ENCODE measurements at places on chromosomes 16 and 17.

GRCh38 chr16:31439519-31439918 lies 3.1 kb downstream of the ZNF843 start:
- DNase-seq = no peak

DNA sequence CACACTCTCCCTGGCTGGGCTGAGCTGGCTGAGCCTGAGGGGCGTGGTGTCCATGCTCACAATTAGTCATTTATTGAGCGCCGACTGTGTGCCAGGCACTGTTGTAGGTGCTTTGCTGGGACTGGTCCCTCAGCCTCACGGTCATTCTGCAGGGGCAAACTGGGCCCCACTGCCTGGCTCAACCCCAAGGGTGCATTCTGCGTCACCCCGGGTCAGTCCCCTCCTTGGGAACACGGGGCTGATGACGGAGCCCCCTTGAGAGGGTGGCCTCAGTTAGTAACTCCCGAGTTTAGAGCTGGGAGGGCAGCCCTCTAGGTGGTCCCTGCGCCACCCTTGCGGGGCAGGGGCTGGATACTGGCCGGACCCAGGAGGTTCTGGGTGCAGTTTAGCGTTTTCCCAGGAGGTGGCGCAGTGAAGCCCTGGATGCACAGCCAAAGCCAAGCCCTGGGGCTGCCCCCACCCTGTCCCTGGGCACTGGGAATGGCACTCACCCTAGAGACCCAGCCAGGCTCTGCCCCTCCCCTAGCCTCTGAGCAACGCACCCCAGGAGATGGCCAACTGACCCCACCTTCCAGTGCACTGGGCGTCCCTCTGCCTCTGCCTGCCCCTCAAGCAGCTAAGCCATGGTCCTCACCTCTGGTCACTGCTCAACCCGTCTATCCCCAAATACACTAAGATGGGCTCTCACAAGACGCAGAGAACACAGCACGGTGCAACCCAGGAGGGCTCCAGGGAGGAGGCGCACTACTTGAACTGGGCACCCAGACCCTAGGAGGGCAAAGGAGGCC lies 243.2 kb upstream of the GSE1 start:
- DNase-seq = peak; percentile 72

- peak; percentile 40 for DNase-seq
Measured at GRCh38 chr17:32627239-32627996, 140.6 kb downstream of the CDK5R1 start.

- no peak for DNase-seq
Measured at GRCh38 chr17:40598619-40599467, 33.6 kb upstream of the CCR7 start.

DNA sequence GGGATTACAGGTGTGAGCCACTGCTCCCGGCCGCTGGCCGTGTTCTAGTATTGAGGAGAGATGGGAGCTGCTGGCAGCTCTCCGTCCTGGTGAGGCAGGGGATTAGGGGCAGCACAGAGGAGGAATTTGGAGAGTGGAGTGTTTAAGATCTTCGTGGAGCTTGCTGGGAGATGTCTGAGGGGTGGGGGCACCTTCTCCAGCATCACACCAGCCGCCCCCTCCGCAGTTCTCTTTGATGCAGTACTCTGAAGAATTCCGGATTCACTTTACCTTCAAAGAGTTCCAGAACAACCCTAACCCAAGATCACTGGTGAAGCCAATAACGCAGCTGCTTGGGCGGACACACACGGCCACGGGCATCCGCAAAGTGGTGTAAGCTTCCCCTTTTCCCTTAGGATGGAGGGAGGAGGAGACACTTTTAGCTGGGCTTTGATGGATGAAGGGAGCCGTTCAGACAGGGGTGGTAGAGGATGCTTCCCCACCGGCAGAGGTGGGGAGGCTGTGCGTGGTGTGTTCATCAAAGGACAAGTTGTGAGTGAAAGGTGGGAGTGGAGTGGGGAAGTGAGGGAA lies 11.9 kb downstream of the ITGAM start:
- no peak for DNase-seq

- DNase-seq = no peak
Measured at GRCh38 chr16:12327971-12328726, 351.6 kb downstream of the SNX29 start.

GRCh38 chr17:80137131-80137530 lies 9.8 kb downstream of the EIF4A3 start:
- DNase-seq = no peak

DNA sequence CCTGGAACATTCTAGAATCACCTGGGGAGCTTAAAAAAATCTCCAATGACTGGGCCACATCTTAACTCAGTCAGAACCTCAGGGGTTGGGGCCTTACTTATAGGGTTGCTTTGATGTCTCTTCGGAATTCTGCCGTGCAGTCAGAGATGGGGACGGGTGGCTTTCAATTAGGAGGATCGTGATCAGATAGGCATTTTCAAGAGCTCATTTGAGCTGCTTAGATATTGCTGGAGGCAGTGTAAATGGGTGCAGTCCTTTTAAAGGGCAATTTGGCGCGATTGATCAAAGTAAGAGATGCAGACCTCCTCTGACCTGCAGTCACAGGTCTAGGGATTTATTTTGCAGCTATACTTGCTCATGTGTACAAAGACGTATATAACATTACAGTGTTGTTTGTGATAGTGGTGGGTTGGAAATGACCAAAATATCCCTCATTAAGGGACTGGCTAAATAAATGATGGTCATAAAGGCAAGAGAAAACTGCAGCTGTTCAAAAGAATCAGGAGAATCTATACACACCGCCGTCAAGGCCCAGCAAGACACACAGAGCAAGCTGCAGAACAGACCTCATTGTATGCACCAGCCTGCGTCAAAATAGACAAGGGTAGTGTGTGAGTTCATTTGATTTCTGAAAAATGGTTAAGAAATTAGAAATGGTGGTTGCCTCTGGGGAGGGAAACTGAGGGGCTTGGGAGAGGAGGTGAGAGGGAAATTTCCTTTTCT lies 6.3 kb upstream of the KCNG4 start:
- DNase-seq = no peak

DNA sequence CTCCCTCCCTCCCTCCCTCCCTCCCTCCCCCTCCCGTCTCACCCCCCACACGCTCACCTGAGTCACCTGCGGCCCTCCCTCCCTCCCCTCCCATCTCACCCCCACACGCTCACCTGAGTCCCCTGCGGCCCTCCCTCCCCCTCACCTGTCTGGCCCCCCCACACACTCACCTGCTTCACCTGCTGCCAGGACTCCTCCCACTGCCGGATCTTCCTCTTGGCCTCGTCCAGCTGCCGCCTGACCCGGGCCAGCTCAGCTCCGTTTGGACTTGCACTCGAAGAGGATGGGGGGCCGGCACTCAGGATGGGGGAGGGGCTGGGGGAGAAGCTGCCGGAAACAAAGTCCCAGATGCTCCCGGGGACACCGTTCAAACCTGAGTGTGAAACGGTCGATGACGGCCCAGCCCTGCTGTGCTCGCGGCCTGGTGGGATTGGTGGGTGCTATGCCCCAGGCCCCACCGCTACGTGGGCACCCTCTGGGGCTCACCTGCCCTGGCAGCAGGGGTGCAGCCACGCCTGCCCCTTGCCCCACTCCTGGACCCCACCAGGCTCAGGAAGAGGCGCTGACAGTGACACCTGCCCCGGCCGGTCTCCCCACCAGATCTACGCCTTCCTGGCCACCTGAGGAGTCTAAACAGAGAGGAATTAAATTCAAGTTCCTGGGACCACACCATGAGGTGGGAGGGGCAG lies 15.9 kb downstream of the GNPTG start:
- no peak for DNase-seq

DNA sequence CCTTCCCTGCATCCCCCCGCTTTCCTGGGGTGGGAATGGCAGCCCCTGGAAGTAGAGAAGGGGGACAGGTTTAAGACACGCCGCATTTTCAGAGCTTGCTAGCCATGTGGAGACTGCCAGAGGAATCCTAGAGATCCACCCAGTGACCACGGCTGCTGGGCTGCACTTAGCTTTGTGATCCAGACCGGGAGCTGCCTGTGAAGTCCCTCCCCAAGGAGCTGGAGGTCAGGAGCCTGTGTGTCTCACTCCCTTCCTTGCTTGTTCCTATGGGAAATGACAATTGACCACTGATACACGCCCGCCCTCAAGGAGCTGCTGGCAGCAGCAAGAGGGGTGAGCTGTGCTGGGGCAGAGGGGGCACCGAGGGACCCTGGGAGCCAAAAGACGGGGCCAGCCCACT lies 73.7 kb downstream of the SREBF1 start:
- DNase-seq = no peak

GRCh38 chr17:75994802-75995370 lies 5.8 kb upstream of the CDK3 start:
- no peak for DNase-seq

DNA sequence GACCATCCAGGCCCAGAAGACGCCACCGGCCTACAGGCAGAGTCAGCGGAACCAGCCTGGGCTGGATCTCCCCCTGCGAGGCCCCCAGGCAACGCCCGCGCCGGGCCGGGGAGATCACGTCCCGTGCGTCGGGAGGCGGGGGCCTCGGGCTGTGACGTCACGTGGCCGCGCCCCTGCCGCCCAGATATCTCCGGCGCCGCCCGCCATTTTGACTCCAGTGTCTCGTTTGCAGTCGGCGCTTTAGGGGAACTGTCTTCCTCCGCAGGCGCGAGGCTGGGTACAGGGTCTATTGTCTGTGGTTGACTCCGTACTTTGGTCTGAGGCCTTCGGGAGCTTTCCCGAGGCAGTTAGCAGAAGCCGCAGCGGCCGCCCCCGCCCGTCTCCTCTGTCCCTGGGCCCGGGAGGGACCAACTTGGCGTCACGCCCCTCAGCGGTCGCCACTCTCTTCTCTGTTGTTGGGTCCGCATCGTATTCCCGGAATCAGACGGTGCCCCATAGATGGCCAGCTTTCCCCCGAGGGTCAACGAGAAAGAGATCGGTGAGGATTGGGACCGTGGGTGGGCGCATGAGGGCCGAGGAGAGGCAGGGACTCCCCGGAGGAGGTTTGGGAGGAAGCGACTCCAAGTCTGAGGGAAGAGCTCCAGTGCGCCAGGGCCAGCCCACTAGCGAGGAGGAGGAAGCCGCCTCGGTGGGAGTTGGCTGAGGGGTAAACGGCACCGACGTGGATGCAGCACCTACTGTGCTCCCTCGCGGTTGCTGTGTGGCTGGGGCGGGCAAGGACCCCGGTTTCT lies at the start of gene WSB1:
TSS of gene WSB1 (plus strand) at position 217 of the 791 bp plus-strand sequence. CDS start at position 499, 282 bp downstream.
- DNase-seq = peak; percentile 98

DNA sequence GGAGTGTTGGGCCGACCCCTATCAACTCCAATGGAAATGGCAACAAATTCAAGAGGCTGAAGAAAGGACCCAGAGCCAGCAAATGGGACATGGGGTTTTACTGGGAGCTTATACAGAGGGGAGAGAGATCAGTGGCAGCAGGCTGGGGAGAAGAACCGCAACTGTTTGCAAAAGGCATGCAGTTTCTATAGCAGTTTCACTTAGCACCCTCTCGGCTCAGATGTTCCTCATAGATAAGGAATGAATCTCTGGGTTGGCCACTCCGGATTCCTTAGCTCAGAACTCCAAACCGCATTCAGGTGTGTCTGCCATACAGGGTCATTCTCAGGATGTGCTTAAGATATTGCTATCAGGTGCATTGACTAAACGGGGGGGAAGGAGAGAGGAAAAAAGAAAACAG lies 71.1 kb upstream of the RPL38 start:
- no peak for DNase-seq

GRCh38 chr16:2388875-2389433 lies 40.3 kb upstream of the CCNF start:
- DNase-seq = peak; percentile 73

GRCh38 chr16:569445-570254 lies at the start of gene PIGQ:
Gene PIGQ, plus strand, starts transcription at chr16:569968. Its CDS starts 4,107 bp downstream, at chr16:574075.
- peak; percentile 82 for DNase-seq

DNA sequence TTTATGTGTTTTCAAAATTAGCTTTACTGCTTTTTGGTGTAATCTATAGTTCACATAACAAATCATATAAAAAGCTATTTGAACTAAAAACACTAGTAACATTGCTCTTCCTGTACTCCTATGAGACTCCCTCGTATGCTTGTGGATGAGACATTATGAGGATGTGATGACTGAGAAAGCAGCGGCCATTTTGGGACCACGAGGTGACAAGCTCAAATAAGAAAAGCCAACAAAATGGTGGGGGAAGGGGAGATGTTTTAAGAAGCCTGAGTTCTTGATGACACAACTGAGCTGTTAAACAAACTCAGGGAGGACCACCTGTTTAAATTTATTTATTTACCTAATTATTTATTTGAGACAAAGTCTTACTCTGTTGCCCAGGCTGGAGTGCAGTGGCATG lies 4.5 kb downstream of the CCL18 start:
- no peak for DNase-seq

DNA sequence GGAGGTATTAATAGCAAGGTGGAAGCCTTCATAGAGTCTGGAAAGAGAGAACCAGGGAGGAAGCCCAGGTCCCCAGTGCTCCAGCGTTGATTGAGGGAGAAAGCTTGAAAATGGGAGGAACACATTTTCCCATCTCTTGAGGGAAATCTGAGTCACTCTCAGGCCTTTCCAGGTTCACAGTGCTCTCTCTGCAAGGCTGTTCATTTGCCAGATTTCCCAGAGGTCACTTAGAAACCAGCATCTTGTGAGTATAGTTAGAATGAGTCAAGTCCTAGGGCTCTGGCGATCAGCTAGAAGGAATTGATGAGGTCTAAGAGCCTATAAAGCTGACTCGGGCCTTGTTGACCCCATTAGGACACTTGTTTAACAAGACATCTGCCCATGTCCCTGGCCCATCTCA lies 17.7 kb upstream of the ZNF594 start:
- DNase-seq = peak; percentile 64

GRCh38 chr16:77246150-77246549 lies 46.9 kb downstream of the SYCE1L start:
- no peak for DNase-seq

GRCh38 chr16:53022374-53022773 lies 30.3 kb downstream of the CHD9NB start:
- DNase-seq = peak; percentile 74

DNA sequence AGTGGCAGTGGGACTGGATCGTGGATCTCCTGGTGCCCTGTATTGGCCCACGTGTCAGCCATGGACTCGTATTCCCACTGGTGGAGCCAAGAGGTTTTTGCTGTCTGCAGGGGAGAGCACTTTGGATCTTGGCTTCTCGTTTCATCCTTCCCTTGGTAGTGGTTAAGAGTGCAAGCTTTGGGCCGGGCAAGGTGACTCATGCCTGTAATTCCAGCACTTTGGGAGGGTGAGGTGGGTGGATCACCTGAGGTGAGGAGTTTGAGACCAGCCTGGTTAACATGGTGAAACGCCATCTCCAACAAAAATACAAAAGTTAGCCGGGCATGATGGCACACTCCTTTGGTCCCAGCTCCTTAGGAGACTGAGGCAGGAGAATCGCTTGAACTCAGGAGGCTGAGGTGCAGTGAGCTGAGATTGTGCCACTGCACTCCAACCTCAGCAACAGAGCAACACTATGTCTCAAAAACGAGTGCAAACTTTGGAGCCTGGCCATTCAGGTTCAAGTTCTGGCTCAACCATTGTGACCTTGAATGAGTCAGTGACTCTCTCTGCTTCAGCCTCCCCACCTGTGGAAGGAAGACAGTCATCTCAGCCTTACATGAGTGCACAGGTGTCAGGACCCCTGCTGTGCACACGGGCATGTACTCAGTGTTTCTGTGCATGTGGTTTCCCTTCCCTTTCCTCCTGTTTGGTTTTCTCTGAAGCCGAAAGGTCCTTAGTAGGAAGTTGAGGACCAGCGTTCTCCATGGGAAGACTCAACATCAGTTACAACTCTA lies 57.4 kb downstream of the PLCG2 start:
- DNase-seq = no peak

Measured in GM23248 (cell line).